Mesothelial cell of epicardium (in vitro differentiated cells): ENCODE measurements at places on chromosomes 4 and X.

- no peak for DNase-seq
Measured at GRCh38 chr4:23009093-23009492, 316.4 kb downstream of the GBA3 start.

DNA sequence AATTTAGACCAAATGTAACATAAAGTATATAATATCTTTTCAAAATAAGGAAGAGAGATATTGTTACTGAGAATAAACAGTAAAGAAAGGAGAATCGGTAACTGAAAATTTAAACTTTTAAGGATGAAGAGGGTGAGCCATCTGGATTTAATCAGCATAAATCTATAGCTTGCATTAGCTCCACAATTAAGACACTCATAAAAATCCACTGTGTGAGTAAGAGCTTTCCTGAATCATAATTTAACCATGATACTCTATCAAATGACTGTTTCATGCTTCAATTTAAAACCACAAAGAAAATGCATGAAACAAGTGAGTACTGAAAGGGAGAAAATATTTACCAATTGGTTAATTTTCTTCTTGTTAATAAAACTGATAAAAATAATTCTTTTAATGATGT is 951.5 kb upstream of the SLIT2 start:
- DNase-seq, result no peak

DNA sequence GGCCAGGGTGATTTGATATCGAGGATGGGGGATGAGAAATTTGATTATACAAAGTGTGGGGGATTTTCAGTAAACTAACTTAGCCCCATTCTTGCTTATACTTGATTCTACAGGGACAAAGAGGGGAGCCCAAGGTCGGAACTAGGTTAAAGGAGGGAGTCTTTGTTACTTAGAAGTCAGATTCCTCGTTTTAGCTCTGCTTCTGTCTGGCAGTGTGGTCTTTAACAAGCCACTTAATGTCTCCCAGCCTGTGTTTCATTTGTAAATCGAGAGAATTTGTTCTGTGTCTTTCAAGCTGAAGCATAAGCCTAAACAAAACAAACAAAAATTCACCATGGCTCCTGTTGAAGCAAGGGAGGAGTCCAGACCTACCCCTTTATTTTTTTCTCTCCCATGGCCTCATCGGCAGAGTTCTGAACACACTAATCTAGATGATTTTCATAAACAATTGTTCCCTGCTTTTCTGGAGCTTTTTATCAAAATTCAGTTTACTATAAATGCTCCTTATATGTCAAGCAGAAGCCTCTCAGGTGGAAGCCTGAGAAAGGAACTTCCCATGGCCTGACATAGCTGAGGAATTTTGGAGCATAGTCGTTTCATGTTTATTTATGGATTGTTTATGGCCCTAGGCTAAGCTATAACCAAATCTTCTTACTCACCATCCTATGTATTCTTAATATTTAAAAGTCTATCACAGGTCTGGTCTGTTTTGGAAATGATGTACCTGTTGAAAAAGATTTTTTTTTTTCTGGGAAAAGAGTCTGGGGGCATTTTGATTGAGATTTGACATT is 62.6 kb upstream of the SYTL5 start:
- no peak for DNase-seq

- DNase-seq, result no peak
Measured at GRCh38 chr4:165716472-165716871, 156.6 kb upstream of the TLL1 start.

DNA sequence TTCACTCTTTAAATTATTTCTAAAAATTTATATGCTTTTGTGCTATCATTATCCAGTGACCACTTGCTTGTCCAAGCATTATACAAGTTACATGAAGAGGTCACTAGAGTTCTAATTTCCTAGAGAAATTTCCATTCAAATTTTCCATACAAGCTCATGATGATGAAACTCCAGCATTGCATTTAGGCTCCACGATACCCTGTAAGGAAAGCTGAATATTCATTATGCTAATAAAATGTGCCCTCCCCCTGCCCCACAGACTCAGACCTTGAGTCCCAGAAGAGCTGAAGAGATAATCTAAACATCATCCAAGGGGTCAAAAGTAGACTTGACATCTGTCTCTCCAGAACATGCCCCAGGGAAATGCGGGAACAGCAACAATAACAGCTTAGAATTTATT is 19.6 kb upstream of the FAM156A start:
- DNase-seq, result no peak

DNA sequence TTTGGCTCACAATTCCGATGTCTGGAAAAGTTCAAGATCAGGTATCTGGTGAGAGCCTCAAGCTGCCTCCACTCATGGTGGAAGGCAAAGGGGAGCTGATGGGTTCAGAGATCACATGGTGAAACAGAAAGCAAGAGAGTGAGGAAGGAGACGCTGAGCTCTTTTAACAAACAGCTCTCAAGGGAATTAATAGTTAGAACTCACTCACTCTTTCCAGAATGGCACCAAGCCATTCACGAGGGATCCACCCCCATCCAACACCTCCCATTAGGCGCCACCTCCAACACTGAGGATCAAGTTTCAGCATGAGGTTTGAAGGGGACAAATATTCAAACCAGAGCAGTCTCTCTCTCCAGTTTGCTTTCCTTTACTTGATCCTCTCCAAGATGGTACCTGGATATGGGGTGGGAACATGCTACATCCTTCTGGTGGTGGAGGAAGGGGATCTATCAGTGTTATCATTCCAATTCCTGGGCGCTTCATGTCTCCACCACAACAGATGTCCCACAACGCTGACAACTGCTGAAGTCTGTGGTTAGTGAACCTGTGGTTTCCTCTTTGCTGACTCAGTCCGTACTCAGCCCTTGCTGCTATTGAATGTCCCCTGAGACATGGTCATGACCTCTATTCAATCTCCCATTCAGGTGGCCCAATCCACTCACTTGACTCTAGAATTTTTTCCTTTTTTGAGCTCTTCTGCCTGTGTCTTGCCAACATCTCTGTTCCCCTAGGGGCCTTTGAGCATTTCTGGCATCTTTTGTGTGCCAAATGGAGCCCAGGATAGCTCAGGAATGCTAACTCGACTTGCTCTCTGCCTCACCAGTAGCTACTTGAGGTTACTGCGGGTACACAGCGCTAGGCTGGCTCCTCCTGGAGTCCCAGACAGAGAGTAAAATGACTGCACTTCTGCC is 395.2 kb downstream of the MID1IP1 start:
- no peak for DNase-seq

GRCh38 chrX:69082055-69082752 is 83.0 kb downstream of the PJA1 start:
- no peak for DNase-seq

GRCh38 chr4:84110040-84110439 is 389.1 kb downstream of the NKX6-1 start:
- DNase-seq, result no peak

- DNase-seq, result no peak
Measured at GRCh38 chrX:24364851-24365538, 4.6 kb downstream of the SUPT20HL1 start.

GRCh38 chr4:19319607-19320006 is 932.1 kb upstream of the SLIT2 start:
- no peak for DNase-seq

- DNase-seq, result no peak
Measured at GRCh38 chr4:108097990-108098553, 70.7 kb downstream of the LEF1 start.

DNA sequence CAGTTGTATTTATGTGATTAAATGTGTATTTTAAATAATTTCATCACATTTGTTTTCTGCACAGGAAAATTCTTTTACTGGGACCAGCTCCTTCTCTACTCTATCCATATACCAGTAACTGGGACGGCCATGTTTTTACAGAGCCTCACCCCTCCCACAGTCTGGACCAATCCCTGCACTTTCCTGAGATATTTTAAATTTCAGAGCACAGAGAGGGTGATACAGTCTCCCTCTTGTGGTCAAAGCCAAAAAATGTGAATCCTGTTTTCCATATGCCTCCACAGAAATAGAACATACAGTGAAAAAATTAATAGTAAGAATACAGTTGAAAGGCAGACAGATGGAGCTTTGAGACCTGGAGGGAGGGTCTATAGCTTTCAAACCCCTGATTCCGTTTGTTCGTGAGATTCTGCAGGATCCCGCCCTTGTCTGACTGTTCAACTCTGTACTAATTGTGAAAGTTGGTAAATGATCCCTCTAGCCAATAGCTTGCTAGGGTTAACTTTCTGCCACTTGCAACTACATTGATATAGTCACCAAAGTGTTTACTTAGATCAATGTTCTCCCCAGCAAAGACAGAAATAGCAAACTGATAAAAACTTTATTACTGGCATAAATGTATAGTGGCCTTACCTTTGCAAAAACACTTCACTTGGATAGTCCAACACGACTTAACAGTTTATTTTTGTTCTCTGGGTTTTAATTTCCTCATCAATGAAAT is 172.2 kb downstream of the PPARGC1A start:
- no peak for DNase-seq

GRCh38 chr4:38821739-38822138 is 17.1 kb upstream of the TLR1 start:
- no peak for DNase-seq

- DNase-seq, result no peak
Measured at GRCh38 chrX:115533485-115533884, 27.5 kb upstream of the PLS3 start.

GRCh38 chr4:10239982-10240654 is 123.5 kb upstream of the WDR1 start:
- DNase-seq, result no peak

GRCh38 chr4:183493246-183493645 is 11.6 kb upstream of the ING2 start:
- DNase-seq, result no peak

DNA sequence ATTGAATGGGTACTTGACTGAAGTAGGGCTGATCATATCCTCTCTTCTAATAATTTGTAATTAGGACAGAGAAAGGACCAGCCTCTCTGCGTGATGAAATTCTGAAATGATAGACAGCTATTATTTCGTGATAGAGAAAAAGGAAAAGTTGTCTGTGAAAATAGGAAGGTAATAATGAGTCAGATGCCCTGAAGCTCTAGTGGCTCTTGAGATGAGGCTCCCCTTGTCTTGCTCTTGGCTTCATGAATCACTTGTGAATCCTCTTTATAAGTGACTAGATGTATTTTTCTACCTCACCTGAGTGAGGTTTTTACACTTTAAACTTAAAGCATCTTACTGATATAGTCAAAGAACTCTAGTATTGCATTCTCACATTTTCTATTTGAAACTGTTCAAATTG is 888.9 kb downstream of the PCDH18 start:
- DNase-seq, result no peak

- DNase-seq, result no peak
Measured at GRCh38 chr4:139726615-139727014, 61.0 kb downstream of the MGST2 start.

DNA sequence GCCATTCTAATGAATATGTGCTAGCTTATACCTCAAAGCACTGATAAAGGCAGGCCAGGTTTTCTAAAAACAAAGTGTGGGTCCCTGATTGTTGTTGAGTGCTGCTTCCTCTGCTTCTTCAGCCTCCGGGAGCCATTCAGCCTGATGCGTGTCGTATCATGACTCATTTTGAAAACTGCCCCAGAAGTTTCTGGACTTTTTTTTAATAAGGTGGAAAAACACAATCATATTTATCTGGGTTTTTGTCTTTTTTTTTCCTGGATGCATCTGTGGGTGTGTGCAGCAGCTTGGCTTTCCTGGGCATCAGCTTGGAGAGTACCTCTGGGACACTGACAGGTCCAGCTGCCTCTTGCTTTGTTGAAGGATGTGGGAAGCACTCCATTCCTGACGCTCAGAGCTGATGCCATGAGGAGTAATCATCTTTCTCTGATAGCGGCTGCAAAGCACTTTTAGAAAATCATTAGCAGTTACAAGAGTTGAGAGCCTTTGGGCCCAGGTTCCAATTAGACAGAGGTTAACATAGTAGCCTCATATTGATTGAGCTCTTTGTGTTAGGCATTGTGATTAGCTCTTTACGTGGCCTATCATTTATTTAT is 66.9 kb downstream of the PARM1 start:
- DNase-seq, result no peak

DNA sequence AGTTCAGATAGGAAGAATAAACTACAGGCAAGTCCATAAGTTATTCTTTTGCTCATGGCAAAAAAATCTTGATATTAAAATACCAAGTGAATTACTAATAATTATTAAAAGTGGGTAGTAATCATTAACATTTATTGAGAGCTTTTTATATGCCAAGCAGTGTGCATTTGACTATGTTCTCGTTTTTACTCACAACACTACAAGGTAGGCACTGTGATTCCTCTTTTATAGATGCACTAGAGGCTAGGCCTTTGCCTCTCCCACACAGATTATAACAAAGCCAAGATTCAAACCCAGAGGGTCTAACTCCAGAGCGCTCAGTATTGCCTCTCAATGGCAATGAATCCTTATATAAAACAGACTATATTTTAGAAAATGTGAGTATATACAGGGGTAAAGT is 254.2 kb downstream of the NAF1 start:
- DNase-seq, result no peak

- no peak for DNase-seq
Measured at GRCh38 chr4:3085948-3086670, 11.6 kb downstream of the HTT start.

DNA sequence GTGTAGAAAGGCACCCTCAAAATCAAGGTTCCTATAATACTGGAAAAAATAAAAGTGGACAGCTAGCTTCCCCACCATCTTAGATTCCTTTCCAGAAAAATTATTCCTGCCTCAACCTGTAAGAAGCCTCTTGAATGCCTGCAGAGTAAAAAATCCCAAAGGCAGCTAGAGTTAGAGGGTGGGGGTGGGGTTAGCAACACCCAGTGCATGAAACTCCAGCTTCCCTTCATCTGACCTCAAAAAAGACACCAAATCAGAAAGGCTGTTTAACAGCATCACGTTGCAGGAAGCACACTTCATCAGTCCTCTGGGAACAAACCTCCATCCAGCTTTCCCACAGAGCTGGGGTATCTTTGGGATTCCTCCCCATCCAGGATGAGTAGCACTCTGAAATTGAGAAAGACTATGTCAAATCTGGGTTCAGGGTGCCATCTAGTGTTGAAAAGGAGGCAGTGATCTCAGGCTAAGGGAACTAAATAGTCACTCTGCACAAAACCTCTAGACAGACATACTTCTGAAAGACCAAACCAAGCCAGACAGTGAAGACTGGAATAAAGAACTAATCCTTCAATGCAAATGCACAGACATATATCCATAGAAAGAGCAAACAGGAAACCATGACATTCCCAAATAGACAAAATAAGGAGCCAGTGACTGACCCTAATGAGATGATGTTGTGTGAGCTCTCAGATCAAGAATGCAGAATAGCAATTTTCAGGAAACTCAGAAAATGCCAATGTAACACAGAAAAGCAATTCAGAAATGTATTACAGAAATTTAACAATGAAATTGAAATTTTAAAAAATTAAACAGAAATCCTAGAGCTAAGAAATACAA is 97.9 kb downstream of the ARHGEF9 start:
- DNase-seq, result no peak
